AG04449 (cell line): ENCODE measurements at places on chromosomes 11 and 22.

- DNase-seq: no peak
Measured at GRCh38 chr11:14417186-14417585, 58.2 kb upstream of the RRAS2 start.

GRCh38 chr22:31020334-31020733 lies 51.3 kb downstream of the TUG1 start:
- DNase-seq: no peak

DNA sequence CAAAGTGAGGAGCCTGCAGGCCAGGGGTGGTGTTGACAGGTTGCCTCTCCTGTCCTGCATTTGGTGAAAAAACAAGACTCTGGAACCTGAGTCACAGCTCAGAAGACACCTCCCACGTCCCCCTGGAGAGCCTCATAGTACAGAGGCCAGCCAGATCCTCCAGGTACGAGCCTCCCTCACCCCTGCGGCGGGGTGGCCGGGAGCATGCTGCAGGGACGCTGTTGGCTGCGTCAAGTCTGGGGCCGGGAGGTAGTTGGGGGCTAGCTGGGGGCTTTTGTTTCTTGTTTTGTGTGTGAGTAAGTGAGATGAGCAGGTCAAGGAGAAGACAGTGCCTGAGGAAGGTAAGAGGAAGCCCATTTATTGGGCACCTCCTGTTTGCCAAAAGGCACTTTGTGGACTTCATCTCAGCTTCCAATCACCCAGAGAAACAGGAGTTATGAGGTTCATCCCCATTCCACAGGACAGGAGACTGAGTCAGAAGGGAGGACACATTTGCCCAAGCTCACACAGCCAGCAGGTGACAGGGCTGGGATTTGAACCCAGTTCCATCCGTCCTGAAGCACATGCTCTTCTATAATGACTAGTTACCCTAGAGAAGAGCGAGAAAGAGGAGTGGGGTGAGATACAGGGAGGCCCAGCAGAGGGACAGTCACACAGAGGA lies 18.3 kb upstream of the WNT11 start:
- DNase-seq: no peak

- DNase-seq: no peak
Measured at GRCh38 chr11:69059985-69060384, 11.3 kb downstream of the TPCN2 start.

- no peak for DNase-seq
Measured at GRCh38 chr22:22141031-22141430, 103.6 kb upstream of the VPREB1 start.

GRCh38 chr11:124935548-124936514 lies at the start of gene HEPACAM:
TSS of gene HEPACAM (minus strand) at chr11:124936047. CDS start at chr11:124936006, 41 bp downstream.
- DNase-seq: no peak

DNA sequence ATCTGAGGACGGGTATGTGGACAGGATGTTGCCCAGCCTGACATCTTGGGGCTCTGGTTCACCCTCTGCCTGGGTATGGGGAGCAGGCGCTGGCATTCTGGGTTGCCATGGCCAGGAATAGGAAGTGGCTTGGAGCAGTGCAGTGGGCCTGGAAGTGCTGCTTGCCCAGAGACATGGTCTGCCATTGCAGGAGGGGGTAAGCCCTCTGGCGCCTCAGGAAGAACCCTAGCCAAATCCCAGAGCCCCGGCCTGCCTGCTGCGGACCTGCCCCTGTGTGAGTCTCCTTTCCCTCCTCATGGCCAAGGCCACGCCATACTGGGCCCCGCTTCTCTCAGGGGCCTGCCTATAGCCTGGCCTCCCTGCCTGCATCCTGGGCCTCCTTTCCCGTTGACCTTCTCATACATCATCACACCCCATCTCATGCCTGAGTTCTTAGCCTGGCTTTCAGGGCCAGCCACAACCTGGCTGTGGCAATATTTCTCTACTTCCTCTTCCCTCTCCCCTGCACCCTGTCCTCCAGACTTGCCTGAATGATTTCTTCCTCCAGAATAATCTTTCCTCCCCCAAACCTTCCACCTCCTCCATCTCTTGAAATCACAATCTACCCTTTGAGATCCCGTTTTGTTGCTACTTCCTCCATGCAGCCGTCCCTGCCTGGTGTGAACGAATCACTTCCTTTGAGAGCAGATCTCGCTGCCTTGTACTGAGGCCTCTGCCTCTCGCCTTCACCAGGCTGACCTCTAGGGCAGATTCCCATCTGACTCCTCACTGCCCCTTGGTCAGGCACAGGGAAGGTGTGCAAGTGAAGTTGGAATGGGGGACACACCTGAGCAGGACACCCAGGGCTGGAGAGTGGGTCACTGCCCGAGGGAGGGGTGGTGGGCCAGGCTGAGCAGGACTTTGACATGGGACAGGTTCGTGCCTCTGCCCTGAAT lies 5.2 kb downstream of the CAPN5 start:
- no peak for DNase-seq

GRCh38 chr11:130420478-130421198 lies 7.8 kb downstream of the ADAMTS8 start:
- no peak for DNase-seq

- DNase-seq: no peak
Measured at GRCh38 chr11:16606784-16607674, 131.4 kb upstream of the C11orf58 start.

GRCh38 chr11:129365816-129366215 lies 9.8 kb upstream of the BARX2 start:
- no peak for DNase-seq

DNA sequence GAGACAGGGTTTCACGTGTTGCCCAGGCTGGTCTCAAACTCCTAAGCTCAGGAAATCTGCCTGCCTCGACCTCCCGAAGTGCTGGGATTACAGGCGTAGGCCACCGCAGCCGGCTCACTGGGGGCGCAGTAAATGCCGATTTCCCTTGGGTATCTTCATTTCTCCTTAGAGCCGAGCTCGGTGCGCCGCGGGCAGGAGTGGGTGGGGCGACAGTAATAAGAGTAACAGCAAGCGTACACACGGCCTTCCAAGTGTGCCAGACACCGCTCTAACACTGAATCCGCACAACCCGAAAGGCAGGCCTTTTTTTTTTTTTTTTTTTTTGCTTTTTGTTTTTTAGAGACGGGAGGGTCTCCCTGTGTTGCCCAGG lies 500 bp upstream of the ADSL start:
- DNase-seq: no peak

- no peak for DNase-seq
Measured at GRCh38 chr22:41821471-41822316, 11.2 kb upstream of the SREBF2 start.

- DNase-seq: no peak
Measured at GRCh38 chr11:12675951-12676711, 1.9 kb downstream of the TEAD1 start.

- no peak for DNase-seq
Measured at GRCh38 chr11:47056261-47056915, 119.8 kb downstream of the CSTPP1 start.

DNA sequence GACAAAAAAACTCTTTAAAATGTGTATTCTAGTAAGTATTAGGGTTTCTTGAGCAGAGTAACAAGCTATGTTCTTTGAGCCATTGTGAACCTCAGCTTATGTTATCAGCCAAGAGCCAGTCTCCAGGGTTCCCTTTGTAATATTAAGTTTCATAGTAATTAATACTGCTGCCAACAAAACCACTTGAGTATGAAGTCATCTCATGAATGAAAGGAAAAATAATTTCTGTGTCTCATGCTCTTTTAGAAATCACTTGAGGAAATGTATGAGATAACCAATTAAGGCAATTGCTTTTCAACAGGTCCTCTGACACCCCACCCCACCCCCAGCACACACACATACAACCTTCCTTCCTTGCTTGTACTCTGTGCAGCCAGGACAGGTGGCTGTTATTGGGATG lies 59.9 kb downstream of the BBOX1 start:
- DNase-seq: no peak

GRCh38 chr11:16936643-16937042 lies 77.6 kb downstream of the PLEKHA7 start:
- DNase-seq: no peak

GRCh38 chr22:46672731-46673130 lies 52.5 kb downstream of the GRAMD4 start:
- no peak for DNase-seq

GRCh38 chr11:74689666-74690065 lies 41.6 kb downstream of the CHRDL2 start:
- no peak for DNase-seq

DNA sequence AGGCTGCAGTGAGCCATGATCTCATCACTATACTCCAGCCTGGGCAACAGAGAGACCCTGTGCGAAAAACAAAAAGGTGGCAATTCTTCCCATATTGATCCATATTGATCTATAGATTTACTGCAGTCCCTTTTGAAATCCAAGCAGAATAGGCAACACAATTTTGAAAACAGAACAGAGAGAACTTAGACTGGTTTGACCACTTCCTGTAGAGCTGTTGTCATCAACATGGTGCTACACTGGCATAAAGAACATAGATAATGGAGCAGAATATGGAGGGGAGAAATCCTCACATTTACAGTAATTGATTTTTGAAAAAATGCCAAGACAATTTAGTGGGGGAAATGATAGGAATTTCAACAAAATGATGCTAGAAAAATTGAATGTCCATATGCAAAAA lies 34.1 kb downstream of the GRK3 start:
- no peak for DNase-seq
